ENCODE measurements at places on chromosomes 12 and 14.

- no peak for DNase-seq
Measured at GRCh38 chr12:120139958-120140357, 23.4 kb upstream of the RAB35 start.

DNA sequence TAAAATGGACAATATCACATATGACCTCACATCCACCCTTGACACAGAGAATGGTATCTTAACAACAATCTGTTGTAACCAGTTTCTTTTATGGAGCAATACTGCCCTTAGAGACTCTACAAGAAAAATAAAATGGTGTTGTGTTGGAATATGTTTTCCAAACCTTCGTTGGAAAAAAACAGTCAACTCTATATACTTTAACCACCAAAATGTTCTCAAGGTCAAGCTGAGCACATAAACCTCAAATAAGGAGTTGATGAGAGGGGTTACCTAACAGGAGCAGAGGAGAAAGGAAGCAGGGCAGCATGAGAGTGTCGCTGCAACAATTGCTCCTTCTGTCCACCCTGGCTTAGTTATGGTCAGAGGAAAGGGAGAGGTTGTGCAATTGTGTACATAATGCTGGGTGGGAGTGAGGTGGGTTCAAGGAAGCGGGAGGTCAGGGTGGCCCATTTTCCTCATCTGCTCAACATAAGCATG is 179.2 kb upstream of the BMP4 start:
- DNase-seq = no peak

GRCh38 chr12:30753233-30753632 is 1.5 kb downstream of the CAPRIN2 start:
- peak; percentile 33 for DNase-seq

DNA sequence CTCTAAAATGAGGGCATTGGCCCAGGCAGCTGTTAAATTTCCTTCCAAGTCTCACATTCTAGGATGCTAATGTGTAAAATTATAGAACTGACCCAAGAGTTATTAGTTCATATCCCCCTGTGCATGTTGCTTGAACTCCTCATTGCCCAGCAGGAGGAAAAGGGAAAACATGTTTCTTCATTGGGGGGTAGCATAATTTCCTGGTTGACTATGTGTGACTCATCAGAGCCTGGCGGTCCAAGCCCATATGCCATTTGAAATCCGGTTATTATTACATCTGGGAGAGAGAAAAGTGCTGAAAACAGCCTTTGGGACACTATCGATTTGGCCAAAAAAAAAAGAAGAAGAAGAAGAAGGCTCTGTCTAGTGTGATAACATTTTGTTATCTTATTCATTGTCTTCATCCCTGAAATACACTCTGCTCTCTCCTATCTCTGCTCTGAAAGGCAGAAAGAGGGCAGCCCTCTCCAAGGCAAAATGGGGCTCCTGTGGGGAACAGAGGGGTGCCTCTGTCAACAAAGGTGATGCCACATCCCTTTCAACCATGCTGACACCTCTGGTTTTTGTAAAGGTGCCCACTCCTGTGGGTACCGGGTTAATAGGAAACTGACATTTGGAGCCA is 114.2 kb downstream of the DAD1 start:
- DNase-seq = peak; percentile 19

DNA sequence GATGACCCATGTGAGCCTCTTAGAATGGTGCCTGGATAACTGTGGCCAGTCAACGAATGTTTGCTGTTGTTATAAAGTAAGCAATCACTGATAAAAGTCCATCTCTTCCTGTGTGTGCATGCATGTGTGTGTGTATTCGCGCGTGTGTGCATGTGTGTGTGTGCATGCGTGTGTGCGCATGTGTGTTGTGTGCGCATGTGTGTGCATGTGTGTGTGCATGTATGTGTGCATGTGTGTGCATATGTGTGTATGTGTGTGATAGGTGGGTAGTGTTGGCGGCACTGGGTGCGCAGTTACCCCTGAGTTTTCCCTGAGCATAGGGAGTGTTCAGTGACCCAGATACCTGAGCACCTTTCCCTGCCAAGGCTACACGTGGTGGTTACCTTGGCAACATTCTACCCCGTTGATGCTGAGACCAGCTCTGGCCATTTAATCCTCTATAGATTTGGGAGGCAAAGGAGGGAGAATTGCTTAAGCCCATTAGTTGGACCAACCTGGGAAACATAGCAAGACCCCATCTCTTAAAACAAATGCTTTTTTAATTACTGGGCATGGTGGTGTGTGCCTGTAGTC is 137.8 kb downstream of the SLC15A4 start:
- DNase-seq = no peak

DNA sequence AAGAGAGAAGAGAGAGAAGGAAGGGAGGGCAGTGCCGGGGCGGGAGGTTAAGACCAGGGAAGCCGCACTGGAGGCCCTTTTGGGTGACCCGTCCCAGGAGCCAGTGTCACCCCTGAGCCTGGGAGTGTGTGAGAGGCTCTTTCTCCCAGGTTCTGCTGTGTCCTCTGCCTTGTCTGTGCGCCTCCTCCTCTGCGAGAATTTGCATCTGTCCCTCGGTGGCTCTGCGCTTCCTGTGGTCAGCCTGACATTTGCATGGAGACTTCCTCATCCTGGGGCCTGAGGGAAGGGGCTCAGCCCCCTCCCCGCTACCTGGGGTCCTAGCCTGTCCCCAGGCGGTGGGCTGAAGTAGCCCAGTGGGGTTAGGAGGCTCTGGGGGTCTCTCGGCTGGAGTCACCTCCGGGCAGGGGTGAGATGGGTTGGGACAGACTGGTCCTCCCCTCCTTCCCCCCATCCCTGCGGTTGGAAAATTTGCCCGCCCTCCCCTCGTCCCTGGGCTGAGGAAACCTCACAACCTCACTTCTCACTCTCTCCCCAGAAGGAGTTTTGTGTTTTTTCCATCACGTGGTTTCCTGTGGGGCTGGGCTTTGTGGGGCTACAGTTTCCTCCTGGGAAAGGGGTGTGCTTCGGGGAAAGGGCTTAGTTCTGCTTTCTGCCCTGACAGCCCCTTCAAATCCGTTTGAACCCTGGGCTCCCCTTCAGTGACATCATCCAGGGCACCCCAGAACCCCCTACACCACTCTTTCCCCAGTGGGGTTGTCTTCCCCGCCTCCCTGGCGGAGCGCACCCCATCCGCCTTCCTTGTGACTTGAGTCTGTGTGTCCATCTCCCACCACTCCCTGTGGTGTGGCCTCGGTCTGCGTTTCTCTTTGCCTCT is 2.5 kb downstream of the PTPN6 start:
- DNase-seq = no peak

DNA sequence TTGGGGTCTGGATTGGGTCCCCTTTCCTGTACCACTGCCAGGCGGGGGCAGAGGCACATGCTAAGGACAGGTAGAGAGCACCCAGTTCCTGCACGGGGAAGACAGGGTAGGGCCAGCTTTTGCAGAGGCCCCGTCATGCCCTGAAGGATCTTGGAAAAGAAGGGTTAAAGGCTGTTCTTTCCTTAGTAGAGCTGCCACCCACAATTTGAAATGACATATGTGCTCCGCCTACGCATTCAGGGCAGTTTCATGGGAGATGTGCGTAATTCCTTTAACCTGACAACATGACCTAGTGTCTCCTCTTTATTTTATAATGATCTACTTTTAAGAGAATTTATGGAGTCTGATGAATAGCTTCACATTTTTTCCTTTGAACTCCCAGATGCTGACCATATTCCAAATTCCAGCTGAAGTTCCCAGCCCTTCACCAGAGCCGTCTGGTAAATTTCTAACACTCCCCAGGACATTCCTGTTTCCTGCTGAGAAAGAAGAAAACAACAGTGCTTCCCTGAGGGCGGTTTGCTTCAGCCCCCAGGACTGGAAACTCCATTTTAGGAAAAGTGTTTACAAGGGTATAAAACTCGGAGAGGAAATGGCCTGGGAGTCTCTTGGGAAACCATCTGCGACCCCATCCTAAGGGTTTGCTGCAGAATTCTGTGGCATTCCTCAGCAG is 58.9 kb upstream of the PLEKHG3 start:
- DNase-seq = no peak

- no peak for DNase-seq
Measured at GRCh38 chr12:5689773-5690172, 255.3 kb downstream of the ANO2 start.

DNA sequence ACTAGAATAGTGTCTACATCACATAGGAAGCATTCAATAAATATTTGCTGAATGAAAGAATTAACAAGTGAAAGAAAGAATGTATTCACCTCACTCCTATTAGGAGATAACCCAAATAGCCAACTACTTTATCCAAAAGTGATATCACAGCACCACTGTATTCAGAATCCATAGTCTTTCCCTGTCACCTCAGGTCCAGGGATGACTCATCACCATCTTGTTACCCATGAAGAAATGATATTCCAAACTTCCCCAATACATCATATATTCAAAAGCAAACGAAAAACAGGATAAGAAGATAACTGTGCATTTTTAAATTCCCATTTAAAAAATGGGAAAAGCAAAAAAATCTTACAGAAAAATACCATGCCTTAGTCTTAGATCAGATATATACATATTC is 39.1 kb downstream of the TXNDC16 start:
- DNase-seq = no peak
